CD4-positive, alpha-beta memory T cell (primary cell): ENCODE measurements at places on chromosomes 3 and 15. TPM values are rescaled to one million over a fixed set of nuclear protein-coding genes. Genes with fewer than 3 reads are reported as not detected.

The SH3GL3 gene
- polyA plus RNA-seq, result 0.34 TPM

The HIGD2B gene
- not detected for polyA plus RNA-seq

The LRTM1 gene
- not detected for polyA plus RNA-seq

The TNFSF10 gene
- 107 TPM for polyA plus RNA-seq

The GUCA1C gene
- polyA plus RNA-seq, result not detected

The C3orf70 gene
- not detected for polyA plus RNA-seq

The PLCD1 gene
- polyA plus RNA-seq, result 38.4 TPM

The CXCR6 gene
- polyA plus RNA-seq, result 6.1 TPM

The AMT gene
- 0.15 TPM for polyA plus RNA-seq

The GOLGA8H gene
- not detected for polyA plus RNA-seq

The IL20RB gene
- polyA plus RNA-seq, result not detected

The TRAK1 gene
- 3.4 TPM for polyA plus RNA-seq

The NEDD4 gene
- 3.7 TPM for polyA plus RNA-seq

The ALDH1L1 gene
- not detected for polyA plus RNA-seq

The SH2D7 gene
- polyA plus RNA-seq, result not detected

The STOML1 gene
- 8.1 TPM for polyA plus RNA-seq

The RASGRP1 gene
- polyA plus RNA-seq, result 85.9 TPM

The GOLGA8Q gene
- polyA plus RNA-seq, result not detected

The PIGBOS1 gene
- 27.8 TPM for polyA plus RNA-seq

The ANKRD63 gene
- not detected for polyA plus RNA-seq

The SLC2A2 gene
- not detected for polyA plus RNA-seq

The CHL1 gene
- polyA plus RNA-seq, result not detected

The ACOX2 gene
- not detected for polyA plus RNA-seq

The DBR1 gene
- 16.5 TPM for polyA plus RNA-seq

The ZNF774 gene
- not detected for polyA plus RNA-seq

The SLC22A14 gene
- not detected for polyA plus RNA-seq

The SLC9C1 gene
- not detected for polyA plus RNA-seq

The TMOD3 gene
- 37.8 TPM for polyA plus RNA-seq

The MST1R gene
- polyA plus RNA-seq, result 0.38 TPM

The NEK10 gene
- not detected for polyA plus RNA-seq

The PPM1L gene
- polyA plus RNA-seq, result 0.84 TPM

The JAGN1 gene
- 40.8 TPM for polyA plus RNA-seq

The TGM5 gene
- not detected for polyA plus RNA-seq
